ENCODE measurements at places on chromosomes 16 and 17.
A peak's percentile ranks its signal among the peaks of the same experiment; 100 is the strongest.

DNA sequence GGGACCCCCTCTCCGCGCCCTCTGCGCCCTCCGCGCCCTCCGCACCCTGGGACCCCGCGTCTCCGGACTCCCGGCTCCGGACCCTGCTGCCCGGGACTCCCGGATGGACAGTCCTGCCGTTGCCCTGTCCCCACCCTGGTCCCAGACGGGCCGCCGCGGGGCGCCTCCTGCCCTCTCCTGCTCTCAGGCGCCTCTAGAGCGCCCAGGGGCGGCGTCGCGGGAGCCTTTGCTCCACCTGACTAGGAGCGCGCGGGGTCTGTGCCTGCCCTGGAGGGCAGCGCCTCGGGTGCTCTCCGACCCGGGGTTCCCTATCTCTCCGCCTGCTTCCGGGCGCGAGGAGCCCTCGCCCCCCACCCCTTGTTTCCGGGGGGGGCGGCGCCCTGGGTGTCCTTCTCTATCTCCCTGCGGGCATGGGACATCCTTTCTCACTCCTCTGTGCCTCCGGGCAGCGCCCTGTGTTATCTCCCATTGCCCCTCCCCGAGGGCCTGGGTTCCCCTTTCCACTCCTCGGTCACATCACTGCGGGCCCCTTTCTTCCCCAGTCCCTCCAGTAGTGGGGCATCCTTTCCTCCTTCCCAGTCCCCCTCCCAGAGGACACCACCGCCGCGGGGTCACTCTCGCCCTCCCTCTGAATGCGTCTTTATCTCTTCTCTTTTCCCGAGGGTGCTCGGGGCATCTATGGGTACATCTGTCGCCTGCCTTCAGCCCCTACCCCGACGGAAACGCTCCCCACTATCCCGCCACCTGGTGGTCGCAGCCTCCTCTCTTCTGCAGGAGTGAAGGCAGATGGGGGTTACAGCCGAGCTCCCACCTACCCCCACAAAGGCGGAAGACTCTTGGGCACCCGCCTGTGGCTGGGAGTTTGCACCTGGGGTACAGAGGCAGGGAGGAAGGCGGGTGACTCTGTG is 875 bp downstream of the PRKCB start:
- peak; percentile 59 for DNase-seq

- DNase-seq, result no peak
Observed at GRCh38 chr16:69087161-69087581, 18.3 kb upstream of the HAS3 start.

DNA sequence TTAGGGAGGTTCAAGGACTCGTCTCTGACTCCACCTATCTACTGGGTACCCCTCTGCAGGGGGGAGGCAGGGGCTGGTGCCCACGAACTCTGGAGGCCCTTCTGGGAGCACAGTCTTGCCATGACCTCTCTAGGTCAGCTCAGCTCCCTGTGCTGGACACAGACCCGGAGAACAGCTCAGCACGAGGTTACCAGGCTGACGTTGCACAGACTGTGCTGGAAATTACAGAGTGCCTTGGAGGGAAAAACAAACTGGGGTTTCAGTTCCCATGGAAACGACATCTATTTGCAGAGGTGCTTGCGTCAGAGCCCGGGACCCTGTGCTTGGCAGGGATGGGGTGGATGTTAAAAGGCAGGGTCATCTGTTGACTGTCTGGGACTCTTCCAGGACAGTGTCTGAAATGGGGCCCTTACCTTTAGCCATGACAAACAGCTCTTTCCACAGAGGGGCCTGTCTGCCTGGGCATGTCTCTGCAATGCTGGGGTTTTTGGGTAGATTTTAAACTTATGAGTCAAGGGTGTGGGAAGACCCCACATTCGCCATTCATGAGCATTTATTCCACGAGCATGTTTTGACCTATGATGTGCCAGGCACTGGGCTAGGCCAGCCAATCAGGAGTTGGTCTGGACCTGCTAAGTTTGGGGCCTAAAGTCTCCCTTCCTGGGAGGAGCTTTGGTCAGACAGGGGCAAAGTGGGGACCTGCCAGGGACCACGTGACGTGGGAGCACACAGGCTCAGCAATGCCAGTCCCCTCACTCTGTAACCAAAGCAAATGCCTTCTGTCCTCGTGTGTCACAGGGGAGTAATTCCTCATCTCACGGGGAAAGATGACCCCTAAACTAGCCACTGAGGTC is 22.5 kb downstream of the CCR7 start:
- peak; percentile 71 for DNase-seq

GRCh38 chr16:74752756-74753155 is 21.9 kb downstream of the FA2H start:
- DNase-seq, result no peak

GRCh38 chr16:86199182-86199581 is 300.2 kb downstream of the IRF8 start:
- DNase-seq, result no peak

DNA sequence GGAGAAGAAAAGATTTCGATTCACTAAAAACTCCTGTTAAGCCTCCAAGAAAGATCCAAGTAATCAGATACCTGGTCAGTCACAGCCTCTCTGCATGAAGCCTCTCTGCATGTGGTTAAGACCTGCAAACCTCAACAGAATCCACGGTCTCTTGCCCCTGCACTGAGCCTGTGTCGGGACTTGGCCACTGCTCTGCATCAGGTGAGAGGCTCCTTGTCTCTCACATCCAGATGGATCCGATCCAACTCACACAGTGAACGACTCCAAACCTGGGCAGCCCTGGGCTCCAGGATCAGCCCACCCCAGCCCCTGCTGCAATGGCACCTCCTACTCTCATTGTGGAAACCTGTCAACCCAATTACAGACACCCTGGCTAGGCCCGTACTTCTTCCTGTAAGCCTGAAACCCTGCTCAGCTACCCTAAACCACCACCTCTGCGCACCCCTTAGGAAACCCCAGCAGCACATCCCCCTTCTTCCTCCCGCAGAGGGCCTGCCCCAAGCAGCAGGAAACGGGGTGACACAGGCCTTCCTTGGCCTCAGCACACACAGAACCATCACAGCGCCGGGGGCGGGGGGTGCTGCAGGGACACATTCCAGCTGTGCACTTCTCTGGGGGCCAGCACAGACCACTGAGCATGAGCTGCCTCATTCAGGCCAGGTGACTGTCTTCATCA is 129.5 kb downstream of the ANKRD11 start:
- DNase-seq, result peak; percentile 71

GRCh38 chr17:21007646-21008045 is 35.2 kb downstream of the USP22 start:
- no peak for DNase-seq

DNA sequence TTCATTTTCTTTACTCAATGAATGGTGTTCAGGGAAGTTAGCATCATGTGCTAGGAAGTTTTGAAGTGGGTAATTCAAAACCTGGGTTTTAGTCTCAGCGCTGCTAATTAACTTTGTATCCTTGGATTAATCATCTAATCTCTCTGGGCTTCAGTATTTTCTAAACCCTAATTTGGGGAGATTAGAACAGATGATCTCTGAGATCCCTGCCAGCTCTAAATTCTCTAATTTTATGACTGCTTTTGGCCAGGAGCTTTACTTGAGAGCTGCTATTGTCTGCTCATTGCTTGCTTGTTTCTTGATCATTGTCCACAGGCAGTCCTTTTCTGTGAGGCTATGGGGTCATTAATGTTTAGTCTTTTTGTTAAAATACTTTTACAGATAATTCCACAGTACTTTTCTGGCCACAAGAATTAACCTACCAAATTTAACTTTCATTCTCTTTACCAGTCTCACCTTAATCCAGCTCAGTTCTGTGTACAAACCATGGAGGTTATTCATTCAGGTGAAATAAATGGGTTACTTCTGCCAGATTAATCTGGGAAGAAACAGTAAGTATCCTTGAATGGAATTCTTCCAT is 28.4 kb upstream of the VWA3A start:
- DNase-seq, result no peak

DNA sequence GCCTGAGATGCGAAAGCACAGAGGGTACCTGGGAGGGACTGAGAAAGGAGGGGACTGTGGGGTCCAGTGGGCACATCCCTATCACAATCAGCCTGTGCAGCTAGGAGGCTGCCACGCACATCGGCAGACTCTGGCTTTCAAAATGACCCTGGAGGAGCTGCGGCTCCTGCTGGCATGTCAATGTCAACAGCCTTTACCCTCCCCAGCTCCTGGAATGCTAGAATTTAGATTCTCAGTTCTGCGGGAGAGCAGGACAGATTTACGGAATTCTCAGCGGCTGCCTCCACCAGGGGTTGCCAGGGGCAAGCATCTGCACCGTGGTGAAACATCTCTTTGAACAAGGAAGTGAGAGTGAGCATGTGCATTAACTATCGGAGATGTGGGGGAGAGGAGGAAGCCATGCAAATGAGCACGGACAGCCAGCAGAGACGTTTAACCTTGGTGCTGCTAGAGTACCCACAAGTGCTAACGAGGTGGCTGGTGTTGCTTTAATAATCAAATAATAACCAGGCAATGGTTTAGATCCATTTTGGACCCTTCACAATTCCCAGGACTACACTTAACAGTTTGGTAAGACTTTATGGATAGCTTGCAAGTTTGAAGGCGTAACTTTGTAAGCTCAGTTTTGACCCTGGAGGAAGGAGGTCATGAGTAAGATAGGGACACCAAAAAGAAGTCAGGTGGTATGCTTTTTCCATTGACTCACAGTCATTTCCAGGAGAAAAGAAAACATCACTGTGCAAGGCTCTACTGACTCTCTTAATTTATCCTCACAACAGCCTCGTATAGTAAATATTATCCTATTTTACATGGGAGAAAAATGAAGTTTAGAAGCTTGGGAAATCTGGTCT is 54.1 kb downstream of the XYLT1 start:
- peak; percentile 89 for DNase-seq

DNA sequence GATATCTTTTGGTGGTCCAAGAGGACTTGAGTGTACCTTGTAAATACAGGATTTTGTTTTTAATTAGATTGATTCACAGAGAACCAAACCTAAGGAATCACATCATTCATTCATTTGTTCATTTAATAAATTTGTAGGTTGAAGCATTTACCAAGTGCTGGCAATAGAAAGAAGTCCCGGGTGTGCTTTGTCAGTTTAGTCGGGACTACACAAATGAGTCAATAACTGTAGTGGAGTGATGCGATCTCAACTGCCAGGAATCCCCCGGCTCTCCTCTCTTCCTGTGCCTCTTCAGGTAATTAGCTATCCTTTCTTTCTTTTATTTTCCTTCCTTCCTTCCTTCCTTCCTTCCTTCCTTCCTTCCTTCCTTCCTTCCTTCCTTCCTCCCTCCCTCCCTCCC is 1.4 kb upstream of the WWOX start:
- DNase-seq, result no peak

DNA sequence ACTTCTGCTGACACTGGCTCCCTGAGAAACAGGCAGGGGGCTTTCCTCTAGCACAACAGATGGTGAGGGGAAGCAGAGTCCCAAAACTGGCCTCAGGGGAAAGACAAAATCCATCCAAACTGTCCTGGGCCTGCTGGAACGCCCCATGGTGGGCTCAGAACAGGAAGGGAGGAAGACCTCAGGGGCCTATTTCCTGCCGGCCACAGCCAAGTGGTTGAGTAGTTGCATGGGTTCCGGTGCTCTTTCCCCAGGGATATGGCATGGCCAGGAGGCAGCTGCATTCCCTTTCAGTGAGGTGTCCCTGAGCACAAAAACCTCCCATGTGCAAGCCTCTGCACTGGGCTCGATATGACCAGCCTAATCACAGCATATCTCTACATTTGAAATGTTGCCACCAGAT is 303.0 kb upstream of the IRX5 start:
- DNase-seq, result no peak

DNA sequence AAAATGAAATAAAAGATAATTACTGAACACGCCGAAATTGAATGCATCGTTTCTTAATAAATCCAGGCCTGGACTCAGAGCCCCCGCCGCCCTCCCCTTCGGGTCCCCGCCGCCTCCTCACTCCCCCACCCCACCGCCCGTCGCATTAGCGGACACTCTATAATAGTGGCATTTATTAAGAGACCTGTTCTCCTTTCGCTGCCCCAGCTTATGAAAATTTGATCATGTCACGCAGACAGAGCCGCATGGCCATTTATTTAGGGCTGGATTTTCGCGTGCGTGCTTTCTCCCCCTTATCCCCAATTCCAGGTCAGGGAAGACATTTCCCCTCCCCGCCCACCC is 6.3 kb upstream of the HOXB2 start:
- DNase-seq, result no peak

- DNase-seq, result no peak
Observed at GRCh38 chr17:57424777-57425188, 168.5 kb downstream of the MSI2 start.

DNA sequence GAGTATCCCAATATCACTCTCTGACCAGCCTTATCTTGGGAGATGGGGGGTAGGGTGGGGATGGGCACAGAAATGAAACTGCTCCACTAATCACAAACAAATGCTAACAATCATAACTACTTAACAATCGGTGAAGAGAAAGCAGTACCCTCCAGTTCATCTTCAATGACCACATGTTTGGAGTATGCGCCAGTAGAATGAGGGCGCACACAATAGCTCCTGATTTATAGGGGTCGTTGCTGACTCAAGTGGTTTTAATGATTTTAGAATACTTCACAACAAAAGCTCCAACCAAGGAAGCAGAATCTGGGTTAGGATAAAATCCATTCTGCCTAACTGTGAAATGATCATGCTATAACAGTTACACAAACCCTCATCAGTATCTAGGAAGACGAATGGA is 184.4 kb downstream of the AATF start:
- no peak for DNase-seq

DNA sequence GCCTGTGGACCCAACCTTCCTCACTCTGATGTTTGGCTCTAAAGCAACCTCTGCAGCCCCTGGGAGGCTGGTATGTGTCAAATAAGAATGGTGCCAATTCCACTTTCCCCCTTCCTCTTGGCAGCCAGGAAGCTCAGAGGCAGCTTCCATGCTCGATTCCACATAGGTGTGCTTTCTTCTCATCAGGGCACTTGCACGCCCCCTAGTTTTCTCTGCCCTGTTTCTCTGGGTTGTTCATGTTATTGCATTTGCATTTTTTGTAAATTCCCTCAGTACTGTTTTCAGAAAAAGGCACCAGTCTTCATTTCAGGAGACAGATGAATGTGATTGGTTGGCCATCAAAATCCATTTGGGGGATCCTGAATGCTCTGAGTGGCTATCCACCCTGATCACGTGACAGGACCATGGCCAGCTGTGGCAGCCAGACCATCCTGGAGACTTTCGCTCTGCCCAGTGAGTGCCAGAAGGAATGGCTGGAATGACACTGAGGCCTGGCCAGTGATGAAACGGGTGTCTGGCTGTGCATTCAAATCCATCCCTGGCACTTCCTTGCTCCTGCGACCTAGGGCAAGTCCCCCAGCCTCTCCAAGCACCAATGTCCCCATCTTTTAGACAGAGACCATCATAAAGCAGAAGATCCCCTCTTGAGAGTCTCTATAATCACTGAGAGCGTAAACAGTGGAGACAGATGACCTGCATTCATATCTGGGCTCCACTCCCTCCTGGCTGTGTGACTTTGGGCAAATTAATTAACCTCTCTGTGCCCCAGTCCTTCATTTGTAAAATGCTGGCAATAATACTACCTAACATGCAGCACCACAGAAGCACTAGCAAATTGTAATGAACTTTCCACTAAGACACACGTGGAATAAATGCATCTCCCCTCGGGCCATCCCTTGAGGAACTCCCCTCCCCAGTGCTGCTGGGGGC is 56.4 kb downstream of the CNGB1 start:
- DNase-seq, result no peak
